Bone marrow (tissue), 2 donors: ENCODE measurements at places on chromosomes 7 and 10.

DNA sequence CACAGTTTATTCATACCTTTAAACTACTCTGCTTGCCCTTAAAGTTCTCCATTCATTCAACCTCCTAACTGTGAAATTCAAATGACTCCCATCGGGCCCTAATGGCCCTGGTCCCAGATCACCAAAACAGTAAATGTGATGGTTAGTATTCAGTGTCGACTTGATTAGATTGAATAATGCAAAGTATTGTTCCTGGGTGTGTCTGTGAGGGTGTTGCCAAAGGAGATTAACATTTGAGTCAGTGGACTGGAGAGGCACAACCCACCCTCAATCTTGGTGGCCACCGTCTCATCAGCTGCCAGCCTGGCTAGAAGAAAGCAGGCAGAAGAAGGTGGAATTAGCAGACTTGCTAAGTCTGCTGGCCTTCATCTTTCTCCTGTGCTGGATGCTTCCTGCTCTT is 80.1 kb upstream of the PLXNA4 start:
- DNase-seq: no peak

DNA sequence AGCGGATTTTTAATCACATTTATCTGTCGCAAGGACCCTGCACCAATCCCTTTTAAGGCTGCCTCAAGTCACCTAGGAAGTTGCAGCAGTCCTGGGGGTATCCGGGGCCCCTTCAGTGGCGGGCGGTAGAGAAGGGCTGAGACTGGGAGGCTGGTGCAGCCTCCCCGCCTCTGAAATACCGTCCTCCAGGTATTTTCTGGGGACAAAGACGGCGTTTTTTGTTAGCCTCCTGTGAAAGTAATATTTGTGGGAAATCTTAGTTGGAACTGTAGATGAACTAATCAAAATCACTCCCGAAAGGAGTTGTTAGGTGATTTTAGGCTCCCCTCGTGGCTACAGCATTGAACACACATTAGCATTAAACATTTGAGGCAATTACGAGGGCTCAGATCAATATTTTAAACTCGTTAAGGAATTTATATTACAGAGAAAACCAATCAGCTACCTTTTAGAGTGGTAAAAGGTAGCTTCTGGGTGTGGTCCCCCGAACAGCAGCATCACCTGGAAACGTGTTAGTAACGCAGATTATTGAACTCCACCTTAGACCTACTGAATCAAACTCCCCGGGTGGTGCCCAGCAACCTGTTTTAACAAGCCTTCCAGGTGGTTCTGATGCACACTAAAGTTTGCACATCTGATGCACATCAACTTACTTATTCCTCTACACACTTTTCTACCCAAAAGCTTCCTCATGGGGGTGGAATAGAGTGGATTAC is 530 bp upstream of the ANXA7 start:
- DNase-seq: no peak

DNA sequence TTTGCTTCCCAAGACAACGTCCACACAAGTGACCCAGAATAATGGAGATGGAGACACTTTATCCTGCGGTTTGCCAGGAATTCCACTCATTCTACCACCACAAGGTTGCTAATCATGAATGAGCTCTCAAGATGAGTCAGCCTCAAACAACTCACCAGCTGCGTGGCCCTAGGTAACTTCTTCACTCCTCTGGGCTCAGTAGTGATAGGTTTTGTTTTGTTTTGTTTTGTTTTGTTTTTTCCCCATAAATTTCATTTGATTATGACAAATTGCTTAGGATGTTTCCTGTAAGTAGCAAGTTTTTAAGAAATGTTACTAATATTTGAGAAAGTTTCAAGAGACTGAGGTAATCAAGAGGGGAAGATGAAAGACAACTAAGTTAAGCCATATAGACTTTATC is 286.8 kb downstream of the PARD3 start:
- DNase-seq: no peak

DNA sequence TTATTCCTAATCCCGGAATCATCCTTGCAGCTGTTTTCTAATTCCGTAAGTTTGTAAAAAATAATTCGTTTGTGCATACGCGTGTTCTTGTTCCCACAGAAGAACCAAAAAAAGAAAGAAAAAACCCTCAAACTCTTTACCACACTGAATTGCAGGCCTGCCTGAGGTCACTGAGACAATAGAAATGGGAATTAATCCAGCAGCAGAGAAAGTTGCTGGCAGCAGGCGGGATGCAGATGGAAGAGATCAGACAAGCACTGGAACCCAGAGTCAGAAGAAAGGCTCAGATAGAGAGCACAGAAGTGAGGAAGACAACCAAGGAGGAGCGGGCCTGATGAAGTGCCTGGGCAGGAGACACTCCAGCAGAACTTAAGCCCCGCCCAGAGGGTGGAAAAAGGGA is 141.5 kb upstream of the VWC2 start:
- DNase-seq: no peak

GRCh38 chr7:106806556-106806955 is 58.5 kb upstream of the PIK3CG start:
- no peak for DNase-seq

DNA sequence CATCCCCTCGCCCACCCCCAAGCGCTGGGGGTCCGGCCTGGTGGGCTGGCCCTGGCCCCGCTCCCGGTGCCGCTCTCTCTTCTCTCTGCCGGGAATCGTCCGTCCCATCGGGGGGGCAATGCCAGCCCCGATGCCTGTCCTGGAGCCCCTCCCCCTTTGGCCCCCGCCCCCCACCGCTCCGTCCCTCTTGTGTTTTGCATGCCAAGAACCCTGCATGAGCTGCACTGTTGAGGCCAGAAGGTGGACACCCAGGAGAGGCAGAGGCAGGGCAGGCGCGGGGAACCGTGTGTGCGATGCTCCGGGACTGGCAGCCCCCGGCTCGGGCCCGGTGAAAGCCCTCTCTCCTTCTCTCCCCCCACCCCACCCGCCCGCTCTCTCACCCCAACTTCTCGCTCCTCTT is 22.1 kb upstream of the HSPB1 start:
- DNase-seq: no peak

GRCh38 chr7:16317406-16317805 is 103.9 kb downstream of the CRPPA start:
- DNase-seq: no peak

GRCh38 chr10:52952391-52953055 is 179.9 kb upstream of the MBL2 start:
- DNase-seq: no peak

GRCh38 chr7:149759093-149759860 is 14.1 kb downstream of the ZNF467 start:
- DNase-seq: no peak

- no peak for DNase-seq
These were observed 18.4 kb downstream of the GNA12 start for GRCh38 chr7:2825559-2826227.

DNA sequence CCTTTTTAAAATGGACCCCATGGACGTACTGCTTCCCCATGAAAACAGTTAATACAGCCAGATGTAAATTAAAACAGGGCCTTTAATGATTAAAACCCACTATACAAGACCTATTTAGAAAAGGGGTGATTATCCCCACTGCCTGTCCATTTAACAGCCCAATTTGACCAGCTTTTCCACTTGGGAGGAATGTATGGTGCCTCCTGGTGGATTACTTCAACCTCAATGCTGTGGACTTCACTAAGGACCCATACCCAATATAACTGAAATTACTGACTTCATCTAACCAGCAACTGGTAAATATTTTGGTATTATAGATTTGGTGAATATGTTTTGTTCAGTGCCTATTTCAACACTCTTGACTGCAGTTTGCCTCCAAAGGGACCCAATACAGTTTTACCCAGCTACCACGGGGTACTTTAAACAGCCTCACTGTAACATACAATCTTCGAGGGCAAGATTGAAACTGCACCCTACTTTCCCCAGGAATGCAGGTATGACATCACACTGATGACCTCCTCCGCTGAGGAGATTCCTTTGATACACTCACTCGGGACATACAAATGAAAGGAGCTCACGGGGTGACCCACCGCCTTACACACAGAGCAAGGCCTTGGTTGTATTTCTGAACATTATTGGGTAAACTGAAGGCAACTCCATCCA is 192.8 kb downstream of the DNAJC1 start:
- DNase-seq: no peak

DNA sequence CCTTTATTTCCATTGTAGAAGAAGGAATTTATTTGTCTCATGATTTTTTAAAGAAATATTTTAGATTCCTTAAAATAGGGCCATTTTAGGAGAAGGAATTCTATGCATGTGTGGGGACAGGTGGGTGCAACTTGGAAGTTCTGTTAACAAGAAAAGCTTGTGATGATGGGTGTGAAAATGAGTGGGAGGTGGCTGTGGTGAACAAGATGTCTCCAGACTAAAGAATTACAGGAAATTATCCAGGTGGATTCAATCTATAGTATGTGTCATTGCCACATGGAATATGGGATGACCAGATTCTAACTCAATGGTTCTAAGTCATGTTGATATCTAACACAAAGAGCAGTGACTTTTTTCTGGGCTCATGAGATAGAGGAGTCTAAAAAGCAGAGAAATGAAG is 229.6 kb upstream of the IGFBP3 start:
- DNase-seq: no peak

GRCh38 chr10:123391275-123392028 is 237.2 kb downstream of the BUB3 start:
- no peak for DNase-seq

- DNase-seq: no peak
These were observed 8.1 kb downstream of the CHN2 start for GRCh38 chr7:29202651-29203069.

DNA sequence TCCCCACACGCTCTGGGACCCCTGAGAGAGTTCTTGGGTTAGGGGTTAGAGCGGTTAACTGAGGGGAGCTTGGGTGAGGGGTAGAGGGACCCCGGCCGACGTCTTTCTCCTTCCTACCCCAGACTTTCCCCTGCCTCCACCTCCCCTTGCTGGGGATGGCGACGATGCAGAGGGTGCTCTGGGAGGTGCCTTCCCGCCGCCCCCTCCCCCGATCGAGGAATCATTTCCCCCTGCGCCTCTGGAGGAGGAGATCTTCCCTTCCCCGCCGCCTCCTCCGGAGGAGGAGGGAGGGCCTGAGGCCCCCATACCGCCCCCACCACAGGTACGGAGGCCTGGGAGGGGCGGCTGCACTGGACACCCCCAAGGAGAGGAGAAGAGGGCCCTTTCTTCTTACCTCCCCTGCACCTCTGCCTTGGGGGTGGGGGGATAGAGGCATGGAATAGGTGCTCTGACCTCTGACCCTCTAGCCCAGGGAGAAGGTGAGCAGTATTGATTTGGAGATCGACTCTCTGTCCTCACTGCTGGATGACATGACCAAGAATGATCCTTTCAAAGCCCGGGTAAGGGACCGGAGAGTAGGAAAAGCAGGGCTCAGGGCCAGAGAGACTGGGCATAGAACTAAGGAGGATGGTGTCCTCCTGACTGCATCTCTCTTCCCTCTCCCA is 1.1 kb downstream of the ZYX start:
- no peak for DNase-seq

DNA sequence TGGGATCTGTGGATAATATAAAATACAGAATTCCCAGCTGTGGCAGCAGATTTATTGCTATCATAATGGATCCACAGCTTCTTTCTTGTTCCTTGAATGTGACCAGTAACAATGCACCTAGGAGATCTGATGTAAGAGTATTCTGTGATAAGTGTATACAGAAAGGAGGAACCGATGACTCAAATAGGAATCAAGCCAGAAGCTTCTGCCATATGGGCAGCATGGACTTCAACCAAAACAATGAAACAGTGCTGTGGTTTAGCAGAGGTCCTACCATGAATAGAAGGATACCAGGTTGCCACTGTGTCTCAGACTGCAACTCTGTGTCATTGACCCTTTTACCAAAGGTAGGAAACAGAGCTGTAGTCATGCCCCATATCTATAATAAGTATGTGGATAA is 81.8 kb downstream of the PTPRZ1 start:
- no peak for DNase-seq

- DNase-seq: no peak
These were observed 7.8 kb upstream of the DPYSL4 start for GRCh38 chr10:132178672-132179545.

- DNase-seq: no peak
These were observed 507.3 kb upstream of the AUTS2 start for GRCh38 chr7:69090936-69091335.

GRCh38 chr10:43585046-43585445 is 10.6 kb upstream of the ZNF239 start:
- no peak for DNase-seq

DNA sequence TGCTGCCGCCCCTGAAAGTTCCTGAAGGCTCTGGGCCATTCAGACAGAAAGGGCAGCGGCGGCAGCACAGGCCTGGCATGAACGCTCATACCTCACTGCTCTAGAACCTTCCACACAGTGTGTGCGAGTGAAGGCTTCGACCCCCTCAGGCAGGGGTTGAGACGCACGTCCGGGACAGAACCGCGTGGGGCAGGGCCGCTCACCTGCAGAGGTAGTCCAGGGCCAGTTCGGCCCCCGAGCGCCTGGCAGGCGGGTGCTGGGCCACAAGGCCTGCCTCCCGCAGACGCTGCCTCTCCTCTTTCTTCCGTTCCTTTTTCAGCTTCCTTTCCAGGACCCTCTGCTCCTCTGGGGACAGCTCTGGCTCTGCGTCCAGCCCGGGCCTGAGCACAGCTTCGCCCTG is 26.8 kb downstream of the CYP2W1 start:
- no peak for DNase-seq

- no peak for DNase-seq
These were observed 12.7 kb downstream of the XRCC2 start for GRCh38 chr7:152663148-152663740.

GRCh38 chr10:121064491-121064890 is 213.3 kb downstream of the WDR11 start:
- no peak for DNase-seq

- DNase-seq: no peak
These were observed 237.7 kb downstream of the ETV1 start for GRCh38 chr7:13751766-13752165.

DNA sequence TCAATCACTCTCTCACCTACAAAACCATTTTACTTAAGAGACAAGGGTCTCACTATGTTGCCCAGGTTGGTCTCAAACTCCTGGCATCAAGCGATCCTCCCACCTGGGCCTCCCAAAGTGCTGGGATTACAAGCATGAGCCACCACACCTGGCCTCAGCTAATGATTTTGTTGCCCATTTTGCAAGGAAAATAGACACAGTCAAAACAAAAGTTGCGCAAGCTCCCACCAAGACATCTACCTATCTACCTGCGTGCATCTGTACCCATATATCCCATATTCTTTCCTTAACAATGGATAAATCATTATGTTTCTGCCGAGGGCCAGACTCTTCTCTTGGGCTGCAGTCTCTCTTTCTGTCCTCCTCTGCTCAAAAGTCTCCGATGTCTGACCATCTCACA is 67.3 kb downstream of the APBB1IP start:
- DNase-seq: no peak

GRCh38 chr10:120436439-120437112 is 20.5 kb upstream of the PLPP4 start:
- no peak for DNase-seq

GRCh38 chr10:105615715-105616365 is 974.8 kb downstream of the SORCS3 start:
- no peak for DNase-seq

- no peak for DNase-seq
These were observed 122.4 kb downstream of the SLC16A9 start for GRCh38 chr10:59587083-59587755.
